Effector CD8-positive, alpha-beta T cell (primary cell): ENCODE measurements at places on chromosomes 3 and 15.

DNA sequence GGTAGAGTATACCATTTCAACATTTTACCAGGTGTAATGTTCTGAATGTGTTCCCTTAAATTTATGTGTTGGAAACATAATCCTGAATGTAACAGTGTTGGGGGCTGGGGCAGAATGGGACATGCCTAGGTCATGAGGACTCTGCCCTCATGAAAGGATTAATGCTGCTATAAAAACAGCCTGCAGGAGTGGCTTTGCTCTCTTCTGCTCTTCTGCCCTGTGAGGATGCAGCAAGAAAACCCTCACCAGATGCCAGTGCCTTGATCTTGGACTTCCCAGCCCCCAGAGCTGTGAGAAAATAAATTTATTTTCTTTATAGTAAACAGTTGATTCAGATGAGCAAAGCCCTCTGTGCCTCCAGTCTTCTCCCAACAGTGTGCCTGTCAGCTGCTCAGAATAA lies 326.0 kb upstream of the ONECUT1 start:
- DNase-seq = no peak

GRCh38 chr15:64163659-64164362 lies 989 bp upstream of the PPIB start:
- DNase-seq = no peak

DNA sequence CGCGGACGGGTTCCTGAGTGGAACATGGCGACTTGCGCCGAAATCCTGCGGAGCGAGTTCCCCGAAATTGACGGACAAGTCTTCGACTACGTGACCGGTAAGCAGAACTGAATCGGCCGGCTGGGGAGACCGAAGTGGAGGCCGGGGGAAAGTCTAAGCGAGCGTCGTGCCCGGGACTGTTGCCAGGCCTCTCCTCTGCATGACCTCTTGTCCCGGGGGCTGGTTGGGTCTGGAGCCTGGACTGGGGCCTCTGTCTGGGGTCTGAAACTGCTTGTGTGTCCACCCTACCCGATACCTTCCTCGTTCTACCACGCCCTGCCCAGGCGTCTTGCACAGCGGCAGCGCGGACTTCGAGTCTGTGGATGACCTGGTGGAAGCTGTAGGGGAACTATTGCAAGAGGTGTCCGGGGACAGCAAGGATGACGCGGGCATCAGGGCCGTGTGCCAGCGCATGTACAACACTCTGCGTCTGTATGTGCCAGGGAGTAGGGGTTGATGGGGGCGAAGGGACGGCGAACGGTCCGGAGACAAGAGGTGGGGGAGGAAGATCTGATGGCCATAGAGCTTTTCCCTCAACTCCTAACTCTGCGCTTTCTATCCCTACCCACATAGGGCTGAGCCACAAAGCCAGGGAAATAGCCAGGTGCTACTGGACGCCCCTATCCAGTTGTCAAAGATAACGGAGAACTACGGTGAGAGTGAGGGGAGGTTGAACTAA lies at the start of gene ABCF3:
TSS of gene ABCF3 (plus strand) at position 16 of the 718 bp plus-strand sequence. CDS start at position 25, 9 bp downstream.
- no peak for DNase-seq

DNA sequence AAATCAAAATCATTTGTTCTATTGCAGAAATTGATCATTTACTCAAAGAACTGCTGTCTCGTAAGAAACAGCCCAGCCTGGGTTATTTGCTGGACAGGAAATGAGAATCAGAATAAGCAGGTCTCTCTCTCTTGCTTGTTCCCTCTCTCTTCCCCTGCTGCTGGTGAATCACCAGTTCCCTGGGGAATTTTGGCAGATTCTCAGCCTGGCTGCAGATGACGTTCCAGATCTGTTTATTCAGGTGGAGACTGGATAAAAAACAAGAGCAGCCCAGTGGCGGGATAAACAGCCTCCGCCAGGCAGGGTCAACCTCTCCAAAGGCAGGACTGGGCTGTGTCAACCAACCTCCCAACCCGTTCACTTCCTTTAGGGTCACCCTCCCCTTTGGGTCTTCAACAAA lies 72.1 kb downstream of the LRIG1 start:
- no peak for DNase-seq

DNA sequence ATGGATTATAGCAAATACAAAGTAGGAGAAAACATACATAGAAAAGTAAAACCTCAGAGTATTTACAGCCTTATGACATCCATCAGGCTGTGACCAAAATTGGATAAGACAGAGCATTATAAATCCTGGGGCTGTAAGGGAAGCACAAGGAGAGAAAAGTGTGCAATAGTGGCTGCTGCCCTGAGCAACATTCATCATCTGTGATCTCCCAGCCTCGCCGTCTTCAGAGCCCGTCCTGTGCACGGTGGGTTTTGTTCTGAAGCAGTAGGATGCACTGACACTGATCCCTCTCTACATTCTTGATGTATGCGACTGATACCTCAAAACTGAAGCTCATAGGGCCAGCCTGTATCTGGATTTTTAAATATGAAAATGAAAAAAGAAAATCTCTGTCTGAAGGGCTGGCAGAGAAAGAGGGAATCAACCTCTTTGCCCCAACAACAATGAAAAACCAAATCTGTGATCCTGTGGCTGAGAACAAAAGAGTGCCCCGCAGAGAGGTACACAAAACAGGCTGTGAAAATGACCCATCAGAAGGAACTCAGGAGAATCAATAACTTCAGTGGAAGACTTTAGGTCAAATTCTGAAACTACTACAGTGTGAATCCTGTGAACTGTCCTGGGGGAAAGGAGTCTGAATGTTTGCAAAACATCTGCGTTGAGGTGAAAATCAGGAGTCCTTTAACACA lies 8.2 kb upstream of the RTP4 start:
- no peak for DNase-seq

DNA sequence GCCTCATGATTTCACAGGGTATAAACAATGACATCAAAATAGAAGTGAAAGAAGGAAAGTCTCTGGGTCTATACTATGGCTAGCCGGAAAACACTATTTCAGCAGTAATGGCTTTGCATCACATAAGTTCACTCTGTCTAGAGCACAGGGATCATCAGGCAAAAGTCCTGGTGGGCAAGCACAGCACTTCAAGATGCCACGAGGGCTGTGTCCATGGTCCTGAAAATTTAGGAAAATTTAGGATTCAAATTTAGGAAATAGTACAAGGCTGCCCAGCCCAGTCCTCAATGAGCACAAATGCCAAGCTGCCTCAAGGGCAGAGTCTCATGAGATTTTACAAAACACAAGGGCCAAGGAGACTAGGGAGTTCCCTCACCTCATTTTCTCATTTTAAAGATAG lies 54.1 kb downstream of the RORA start:
- DNase-seq = no peak

GRCh38 chr15:37581866-37582532 lies 352.4 kb upstream of the TMCO5A start:
- no peak for DNase-seq

DNA sequence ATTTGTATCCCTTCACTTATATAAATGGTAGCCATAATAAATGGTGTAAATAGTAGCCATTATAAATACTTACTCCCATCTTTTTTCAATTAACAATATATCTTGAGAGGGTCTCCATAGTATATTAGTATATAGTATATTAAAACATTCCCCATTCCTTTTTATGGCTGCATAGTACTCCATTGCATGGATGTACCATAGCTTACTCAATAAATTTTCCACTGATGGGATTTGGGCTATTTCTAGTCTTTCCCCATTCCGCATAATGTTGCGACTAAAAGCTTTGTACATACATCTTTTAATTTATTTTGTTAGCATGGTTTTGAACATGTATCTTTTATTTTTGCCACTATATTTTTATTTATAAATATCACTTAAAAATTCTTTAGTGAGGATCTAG lies 366.3 kb downstream of the IL20RB start:
- no peak for DNase-seq

DNA sequence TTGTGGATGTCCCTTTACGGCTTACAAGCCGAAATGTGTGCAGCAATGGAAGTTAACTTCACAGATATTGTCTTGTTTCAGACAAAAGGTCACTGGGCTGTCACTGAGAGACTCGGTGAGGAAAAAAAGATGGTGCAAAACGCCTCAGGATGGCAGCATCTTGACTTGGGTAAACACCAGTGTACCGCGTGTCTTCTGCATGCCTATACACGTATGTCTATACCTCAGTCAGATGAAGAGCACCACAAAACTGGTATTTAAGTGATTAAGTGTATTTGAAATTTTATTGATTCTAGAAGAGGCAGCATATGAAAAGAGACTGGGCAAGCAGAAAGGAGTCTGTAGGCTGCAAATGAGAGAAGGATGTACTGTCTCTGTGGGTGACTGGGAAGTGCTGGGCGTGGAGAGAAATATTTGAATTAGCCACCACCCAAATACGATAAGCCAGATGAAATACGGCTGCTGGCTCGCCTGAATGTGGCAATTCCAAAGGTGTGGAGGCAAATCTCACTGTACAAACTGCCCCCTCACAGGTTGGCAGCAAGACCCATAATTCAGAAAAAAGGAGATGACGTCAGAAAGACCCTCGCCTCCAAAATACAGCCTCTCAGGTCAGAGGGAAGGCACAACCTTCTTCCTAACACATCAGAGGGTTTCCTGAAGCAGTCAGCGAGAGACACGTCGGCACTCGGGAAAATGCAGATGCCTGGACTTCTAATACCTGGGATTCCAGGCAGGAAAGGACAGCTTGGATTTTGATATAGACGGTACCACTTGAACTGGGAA lies 53.4 kb upstream of the NEO1 start:
- DNase-seq = no peak

DNA sequence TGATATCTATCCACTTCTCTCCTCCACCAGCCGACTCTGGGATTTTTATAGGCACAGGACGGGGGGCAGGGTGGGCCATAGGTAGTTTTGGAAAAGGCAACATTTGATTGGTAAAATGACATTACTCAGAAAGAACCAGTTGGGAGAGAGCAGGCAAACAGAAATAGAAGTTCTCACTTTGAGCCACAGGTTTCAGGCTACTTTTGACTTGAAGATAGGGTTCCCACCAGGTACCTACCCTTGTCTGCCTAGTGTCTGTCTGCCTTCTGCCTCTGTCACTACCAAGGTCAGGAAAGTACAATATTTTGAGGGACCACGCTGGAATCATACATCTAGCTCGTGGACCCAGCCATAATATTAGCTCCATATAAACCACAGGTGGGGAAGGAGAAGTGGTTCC lies 412.9 kb upstream of the GRM7 start:
- no peak for DNase-seq

DNA sequence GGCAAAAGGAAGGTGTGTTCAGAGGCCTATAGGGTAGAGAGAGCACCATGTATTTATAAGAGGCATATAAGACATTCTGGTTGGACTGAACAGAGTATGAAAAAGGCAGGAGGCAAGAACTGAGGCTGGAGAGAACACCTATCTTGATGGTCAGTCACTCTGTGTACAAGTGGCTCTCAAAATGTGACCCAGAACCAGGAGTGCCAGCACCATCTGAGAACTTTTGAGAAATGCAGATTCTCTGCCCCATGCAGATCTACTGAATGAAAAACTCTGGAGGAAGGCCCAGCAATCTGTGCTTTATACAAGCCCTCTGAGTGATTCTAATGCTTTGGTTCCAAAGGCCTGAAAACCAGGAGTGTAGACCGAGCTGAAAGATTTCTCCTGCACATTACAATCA lies 324.0 kb upstream of the IL12A start:
- DNase-seq = no peak

DNA sequence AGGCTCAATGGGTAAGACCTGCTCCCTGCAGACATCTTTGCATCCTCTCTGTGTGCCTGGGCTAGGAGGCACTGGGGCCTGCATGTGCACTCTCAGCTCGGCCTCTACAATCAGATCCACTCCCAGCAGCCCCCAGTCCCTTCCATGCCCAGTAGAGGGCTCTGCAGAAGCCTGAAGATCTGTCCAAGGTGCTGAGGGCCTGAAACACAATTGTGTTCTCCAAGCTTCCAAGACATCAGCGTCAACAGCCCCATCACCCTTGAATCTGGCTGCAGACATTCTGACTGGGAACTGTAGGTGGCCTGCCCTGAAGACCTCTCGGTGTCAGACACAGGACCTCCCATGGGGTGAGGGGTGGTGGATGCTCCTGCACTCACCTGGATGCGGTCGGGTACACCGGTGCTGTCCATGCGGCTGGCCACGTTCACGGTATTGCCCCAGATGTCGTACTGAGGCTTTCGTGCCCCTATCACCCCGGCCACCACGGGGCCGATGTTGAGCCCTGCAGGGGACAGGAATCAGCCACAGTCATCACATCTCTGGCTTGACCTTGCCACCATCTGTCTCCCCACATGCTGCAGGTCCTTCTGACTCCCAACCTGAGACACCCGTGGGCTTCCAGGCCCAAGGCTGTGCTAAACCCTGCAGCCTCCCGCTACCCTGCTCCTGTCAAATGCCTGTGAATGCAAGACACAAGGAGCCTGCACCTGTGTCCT lies 84.7 kb downstream of the SEC22A start:
- DNase-seq = no peak

DNA sequence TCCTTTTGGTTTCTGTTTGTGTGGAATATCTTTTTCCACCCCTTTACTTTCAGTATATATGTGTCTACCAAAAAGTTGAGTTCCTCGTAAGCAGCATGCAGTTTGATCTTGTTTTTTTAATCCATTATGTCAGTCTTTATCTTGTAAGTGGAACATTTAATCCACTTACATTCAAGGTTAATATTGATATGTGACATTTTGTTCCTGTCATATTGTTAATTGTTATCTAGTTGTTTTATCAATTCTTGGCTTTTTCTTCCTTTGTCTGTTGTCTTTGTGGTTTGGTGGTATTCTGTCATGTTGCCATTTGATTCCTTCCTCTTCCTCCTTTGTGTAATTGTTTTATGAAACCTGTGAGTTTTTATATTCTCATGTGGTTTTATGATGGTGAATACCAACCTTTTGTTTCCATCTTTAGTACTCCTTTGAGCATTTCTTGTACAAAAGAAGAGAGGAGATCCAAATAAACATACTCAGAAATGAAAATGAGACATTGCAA lies 43.4 kb upstream of the XCR1 start:
- DNase-seq = no peak

DNA sequence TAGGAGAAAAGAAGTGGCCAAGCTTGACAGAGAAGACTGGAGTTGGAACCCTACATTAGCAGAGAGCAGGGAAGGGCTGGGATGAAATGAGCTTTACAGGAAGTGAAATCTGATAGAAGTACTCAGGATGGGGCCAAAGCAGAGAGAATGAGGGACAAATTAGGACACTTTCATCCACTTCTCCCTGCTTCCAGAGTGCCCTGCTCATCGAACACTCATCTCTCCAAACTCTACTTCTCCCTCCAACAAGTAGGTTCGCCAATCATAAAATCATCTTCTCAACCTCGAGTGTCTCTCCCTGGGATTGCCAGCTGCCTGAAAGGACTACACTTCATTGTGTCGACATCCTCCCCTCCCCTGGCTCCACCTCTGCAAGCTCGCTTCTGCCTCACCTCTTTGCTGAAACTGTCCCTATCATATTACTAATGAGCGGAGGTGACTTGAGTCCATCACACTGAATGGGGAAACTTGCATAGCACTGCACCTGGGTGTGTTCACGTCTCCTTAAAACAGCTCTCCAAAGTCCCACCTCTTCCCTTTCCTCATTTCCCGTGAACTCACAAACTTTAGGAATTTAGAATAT lies 365.8 kb downstream of the FOXP1 start:
- DNase-seq = no peak
